Ecto neural progenitor cell (in vitro differentiated cells): ENCODE measurements at places on chromosomes 5 and 9.

- no peak for DNase-seq
Observed at GRCh38 chr5:137278476-137278875, 220.7 kb downstream of the SPOCK1 start.

DNA sequence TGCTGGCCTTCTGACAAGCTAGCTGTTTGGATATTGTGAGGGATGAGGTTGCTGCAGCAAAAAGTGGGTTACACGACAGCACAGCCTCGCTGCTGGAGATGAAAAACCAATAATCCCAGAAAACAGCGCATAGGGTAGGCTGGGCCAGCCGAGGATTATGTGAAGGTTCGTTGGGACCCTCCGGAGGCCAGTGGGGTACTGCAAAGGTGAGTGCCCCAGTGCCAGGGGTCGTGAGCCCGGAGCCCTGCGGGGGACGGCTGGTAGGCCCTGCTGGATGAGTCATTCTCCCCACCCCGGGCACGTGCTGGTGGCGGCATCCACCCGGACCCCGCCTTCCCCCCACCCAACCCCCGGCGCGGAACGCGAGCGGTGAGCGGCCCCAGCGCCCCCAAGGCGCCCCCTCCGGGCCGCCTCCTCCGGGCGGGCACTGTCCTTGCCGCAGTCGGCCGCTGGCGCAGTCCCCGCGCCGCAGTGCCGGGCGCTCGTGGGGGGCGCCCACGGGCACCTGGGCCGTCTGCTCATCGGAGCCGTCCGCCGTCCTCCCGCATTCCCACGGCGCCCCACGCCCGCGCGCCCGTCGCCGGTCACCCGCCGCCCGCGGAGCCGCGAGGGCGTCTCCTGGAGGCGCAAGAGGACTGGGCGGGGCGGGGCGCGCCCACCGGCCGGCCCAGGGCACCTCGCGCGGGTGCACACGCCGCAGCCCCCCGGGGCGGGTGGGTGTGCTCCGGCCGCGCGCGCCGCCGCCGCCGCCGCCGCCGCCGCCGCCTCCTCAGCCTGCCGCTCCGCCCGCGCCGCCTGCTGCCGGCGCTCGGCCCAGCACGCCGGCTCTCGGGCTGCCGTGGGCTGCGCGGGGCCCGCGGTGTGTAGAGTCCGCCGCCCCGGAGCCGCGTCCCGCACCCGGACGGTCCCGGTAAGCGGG, at the start of gene PHF24:
Gene PHF24 (plus strand): TSS at position 794 of the 919 bp plus-strand sequence. CDS start 13,014 bp downstream, outside the sequence.
- peak; percentile 63 for DNase-seq

DNA sequence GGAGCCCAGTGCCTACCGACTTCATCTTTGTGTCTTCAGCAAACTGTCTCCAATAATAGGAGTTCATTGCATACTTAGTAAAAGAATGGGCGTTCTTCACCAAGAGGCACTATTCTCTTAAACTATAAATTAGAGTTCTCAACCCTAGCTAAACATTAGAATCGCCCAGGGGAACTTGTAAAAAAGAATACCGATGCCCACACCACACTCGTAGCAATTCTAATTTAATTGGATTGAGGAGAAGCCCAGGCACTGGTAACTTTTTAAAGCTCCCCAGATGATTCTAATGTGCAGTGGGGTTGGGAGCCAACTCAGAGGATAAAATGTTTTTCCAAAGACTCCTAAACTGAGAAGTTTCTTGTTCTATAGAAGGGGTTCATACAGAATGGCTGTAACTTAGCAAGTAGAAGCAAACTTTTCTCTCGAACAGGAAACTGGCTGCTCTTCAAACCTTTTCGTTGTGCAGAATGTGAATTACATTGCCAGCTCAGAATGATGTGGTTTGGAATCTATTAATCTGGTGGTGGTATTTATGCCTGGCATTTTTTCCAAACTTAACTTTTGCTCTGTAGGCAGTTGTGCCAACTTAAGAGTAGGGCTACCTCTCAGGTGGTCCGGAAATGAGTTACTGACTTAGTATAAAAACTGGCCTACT, 26.4 kb upstream of the NFIB start:
- no peak for DNase-seq

GRCh38 chr9:120915854-120916470, 10.6 kb downstream of the TRAF1 start:
- no peak for DNase-seq

DNA sequence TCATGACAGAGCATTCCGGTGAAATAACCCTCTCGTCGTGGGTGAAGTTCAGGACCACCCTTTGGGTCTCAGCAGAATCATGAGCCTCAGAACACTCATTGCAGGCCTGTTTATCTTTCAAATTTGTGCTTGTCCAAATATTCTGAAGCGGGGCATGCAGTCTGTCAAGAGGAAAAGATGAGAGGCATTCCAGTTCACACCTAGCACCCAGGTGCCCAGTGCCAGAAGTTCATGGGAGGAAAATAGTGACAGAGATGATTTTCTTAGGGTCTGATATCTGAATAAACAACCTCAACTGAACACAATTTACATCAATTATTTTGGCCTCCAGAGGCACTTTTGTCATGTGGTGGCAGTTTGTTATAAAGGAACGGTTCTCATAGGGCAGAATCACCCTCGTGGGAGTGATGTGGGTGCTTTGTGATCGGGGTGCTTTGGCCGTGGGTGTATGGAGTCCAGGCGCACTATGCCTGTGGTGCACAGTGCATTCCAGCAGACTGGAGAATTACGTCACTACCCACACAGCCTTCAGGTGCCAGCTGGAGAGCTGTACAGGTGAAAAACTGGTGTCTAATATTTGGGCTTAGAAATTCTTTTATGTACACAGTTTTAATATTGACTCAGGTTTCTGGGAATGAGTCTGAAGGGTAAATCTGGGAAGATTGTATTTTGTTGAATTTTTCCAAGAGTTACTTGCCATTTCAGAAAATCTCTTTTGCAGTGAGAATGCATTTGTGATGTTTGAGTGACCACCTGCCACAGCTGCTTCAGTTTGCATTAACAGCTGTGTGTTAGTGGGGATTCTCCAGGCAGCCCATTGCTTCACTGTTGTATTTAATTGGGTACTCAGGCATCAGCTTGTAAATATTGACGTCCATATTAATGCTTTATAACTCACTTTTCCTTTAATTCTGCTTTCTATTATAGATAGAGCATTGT, 289.3 kb downstream of the FANCC start:
- no peak for DNase-seq

DNA sequence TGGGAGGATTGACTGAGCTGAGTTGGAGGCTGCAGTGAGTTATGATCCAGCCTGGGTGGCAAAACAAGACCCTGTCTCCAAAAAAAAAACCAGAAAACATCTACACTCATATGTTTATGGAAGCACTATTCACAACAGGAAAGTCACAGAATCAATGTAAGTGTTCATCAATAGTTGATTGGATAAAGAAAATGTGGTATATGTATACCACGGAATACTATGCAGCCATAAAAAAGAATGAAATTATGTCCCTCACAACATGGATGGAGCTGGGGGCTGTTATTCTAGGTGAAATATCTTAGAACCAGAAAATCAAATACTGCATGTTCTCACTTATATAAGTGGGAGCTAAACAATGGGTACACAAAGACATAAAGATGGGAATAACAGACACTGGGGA, 2.8 kb upstream of the SLC25A2 start:
- DNase-seq = no peak

GRCh38 chr9:102779356-102779755, 215.8 kb upstream of the CYLC2 start:
- DNase-seq = no peak

GRCh38 chr9:78357165-78357873, 60.4 kb downstream of the PSAT1 start:
- DNase-seq = no peak

GRCh38 chr9:89476546-89476945, 21.4 kb downstream of the SEMA4D start:
- DNase-seq = no peak

DNA sequence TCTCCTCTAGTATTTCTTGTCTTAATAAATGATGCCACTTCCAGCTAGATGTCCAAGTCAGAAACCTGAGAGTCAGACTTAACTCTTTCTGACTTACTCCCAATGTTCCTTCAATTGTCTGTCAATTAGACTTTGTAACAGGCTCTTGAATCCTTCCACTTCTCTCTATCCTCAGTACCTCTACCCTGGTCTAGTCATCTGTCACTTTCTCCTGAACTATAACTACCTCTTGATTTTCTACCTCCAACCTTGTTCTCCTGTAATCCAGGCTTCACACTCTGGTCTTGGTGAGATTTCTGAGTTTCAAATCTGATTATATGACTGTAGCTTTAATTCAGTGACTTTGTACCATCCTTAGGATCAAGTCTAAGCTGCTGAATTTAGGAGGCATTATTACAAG, 64.9 kb downstream of the NDUFAF2 start:
- DNase-seq = no peak

GRCh38 chr9:122080986-122081385, 12.1 kb downstream of the TTLL11 start:
- DNase-seq = no peak

DNA sequence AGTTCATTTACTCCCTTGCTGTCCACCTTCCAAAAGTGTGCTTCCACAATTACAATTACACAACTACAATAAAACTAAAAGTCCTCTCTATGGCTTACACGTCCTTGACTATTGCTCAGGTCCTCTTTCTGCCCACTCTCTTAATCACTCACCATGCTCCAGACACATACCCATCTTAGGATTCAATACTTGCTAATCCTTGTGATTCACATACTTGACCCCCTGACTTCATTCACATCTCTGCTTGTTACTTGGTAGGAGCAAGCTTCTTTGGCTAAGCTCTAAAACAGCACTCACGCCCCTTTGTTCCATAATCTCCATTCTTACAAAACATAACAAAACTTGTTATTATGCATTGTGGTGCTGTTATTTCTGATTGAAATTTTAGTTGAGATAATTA, 215.8 kb downstream of the EDIL3 start:
- no peak for DNase-seq
